Activated T-cell treated with anti-CD3 and anti-CD28 coated beads, Interleukin-2, amount 50 U/mL, for 4 hours (primary cell): ENCODE measurements at places on chromosomes 6 and 20. TPM values are rescaled to one million over a fixed set of nuclear protein-coding genes. Genes with fewer than 3 reads are reported as not detected.

DNA sequence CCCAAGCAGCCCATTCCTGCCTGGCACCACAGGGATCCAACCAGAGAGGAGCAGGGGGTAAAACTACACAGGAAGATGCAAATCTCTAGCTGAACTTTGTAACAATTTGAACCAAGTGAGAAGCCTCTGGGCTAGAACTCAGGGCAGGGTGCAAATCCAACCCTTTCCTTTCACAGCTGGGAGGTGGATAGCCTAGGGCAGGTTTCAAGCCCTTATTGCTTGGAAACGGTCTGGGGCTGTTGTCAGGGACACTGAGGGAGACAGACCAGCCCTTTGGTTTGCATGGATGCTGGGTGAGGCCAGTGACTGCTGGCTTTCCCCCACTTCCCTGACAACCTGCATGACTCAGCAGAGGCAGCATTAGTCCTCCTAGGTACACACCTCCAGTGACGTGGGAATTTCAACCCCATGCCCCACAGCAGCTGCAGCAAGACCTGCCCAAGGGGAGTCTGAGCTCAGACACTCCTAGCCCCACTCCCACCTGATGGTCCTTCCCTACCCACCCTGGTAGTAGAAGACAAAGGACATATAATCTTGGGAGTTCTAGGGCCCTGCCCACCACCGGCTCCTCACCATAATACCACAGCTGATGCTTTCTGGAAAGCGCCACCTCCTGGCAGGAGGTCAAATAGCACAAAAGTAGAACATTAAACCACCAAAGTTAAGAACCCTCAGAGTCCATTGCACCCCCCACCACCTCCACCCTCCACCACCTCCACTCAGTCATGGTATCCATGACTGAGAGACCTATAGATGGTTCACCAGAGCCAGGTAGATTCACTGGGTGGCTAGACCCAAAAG is 797.7 kb upstream of the MAN1A1 start:
- DNase-seq, result no peak

TAF8 gene
- 38.2 TPM for total RNA-seq

GRCh38 chr6:145508107-145508506 is 227.2 kb downstream of the EPM2A start:
- DNase-seq, result no peak

- DNase-seq, result no peak
Measured at GRCh38 chr6:167957626-167958025, 39.8 kb upstream of the KIF25 start.

- DNase-seq, result peak; percentile 63
Measured at GRCh38 chr6:142913511-142914047, 31.4 kb downstream of the HIVEP2 start.

DNA sequence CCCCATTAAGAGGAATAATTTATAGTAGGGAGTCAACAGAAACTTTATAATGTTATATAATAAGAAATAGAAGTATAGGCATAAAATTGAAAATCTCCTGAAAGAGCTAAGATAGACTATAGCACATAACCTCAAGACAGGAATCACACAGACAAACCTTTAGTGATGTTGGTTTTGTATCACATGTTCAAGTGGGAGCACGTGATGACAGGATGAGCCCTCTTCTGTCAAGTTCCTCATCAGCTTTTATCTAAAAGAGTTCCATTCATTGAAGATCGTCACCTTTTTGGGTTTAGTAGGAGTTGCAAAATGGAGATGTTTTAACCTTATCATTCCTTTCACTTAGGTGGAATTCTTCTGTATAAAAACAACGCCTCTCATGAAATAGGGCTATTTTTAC is 127.0 kb downstream of the MCHR2 start:
- DNase-seq, result no peak
